ENCODE measurements at places on chromosomes 13 and 19. TPM values are rescaled to one million over a fixed set of nuclear protein-coding genes. Genes with fewer than 3 reads are reported as not detected.

NECTIN2 gene
- 103 TPM for total RNA-seq

VSIG10L gene
- total RNA-seq = 2.4 TPM

GADD45B gene
- 365 TPM for total RNA-seq

CD209 gene
- 63.5 TPM for total RNA-seq

FREM2 gene
- total RNA-seq = 0.61 TPM

MAP1S gene
- total RNA-seq = 71.1 TPM

ITGBL1 gene
- total RNA-seq = 5.1 TPM

DNA sequence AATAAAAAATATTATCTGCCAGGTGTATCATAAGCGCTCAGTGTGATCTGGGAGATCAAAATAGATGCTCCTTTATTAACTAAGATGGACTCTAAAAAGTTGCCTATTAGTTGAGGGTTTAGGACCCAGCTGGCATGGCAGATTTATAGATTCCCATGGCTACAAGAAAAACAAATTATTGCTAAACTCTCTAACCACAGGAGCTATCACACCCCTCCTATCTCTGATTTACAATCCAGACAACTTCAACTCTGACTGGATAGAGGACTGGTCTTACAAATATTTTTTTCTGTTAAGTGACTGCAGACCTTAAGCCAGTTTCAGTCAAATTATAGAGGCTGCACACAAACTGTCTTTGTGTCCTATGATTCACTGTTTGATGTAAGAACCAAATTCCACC lies 45.4 kb upstream of the MYCBP2 start:
- DNase-seq = no peak

DNA sequence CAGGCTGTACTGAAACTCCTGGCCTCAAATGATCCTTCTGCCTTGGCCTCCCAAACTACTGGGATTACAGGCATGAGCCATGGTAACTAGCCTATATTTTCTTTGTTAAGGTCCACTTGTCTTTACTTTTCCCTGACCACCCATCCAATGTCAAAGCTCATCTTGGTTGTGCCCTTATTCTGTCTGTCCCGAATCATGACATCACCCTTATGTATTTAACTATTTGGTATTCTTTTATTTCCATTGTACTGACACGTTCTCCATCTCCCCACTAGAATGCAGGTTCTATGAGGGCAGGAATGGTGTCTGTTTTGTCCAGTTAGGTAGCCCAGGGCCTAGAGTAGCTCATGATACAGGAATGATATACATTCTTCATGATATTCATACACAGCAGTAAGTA lies 104.8 kb downstream of the ZNF536 start:
- no peak for DNase-seq

GRCh38 chr19:43684326-43684725 lies 14.4 kb upstream of the PLAUR start:
- DNase-seq = no peak

GRCh38 chr13:39322836-39323585 lies 280.0 kb downstream of the LHFPL6 start:
- DNase-seq = no peak

DNA sequence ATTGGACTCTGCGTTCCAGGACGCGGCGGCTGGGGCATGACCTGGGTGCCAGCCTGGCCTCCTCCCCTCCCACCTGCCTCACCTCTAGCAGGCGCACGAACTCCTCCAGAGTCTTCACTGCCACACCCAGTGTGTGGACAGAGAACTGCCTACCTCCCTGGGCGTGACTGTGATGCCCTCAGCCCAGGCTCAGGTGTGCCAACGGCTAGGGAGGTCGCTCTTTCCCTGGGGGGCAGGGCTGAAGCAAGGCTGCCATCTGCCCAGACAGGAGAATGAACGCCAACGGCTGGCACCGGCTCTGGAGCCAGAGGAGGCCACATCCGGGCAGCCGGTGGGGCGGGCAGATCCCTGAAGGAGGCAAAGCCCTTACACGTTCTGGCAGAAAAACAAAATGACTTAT lies 11.3 kb downstream of the NANOS3 start:
- DNase-seq = no peak

- no peak for DNase-seq
These were observed 14.3 kb downstream of the ERICH4 start for GRCh38 chr19:41457241-41457640.

- DNase-seq = no peak
These were observed 2.5 kb downstream of the ATP5F1D start for GRCh38 chr19:1243768-1244692.

GRCh38 chr13:23433171-23434153 lies at the start of gene SACS:
TSS of gene SACS (minus strand) at chr13:23433702. CDS start at chr13:23411239, 22,463 bp downstream.
- peak; percentile 77 for DNase-seq

DNA sequence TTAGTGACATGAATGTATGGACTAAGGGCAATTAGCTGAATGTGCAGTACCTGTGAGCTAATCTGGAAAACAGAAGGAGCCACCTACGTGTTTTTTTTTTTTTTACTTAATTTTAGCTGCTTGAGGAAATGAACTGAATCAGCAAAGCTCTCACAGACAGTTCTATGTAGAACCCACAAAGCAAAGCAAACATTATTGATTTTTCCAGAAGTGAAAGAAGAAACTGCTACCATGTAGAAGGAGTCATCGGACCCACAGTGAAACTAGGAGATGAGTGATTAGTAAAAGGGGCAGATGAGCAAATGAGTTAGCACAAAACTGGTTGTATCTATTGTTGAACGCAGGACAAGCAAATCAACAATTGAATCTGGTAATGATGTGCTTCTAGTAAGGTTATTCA lies 94.1 kb upstream of the SLC7A1 start:
- DNase-seq = no peak

DNA sequence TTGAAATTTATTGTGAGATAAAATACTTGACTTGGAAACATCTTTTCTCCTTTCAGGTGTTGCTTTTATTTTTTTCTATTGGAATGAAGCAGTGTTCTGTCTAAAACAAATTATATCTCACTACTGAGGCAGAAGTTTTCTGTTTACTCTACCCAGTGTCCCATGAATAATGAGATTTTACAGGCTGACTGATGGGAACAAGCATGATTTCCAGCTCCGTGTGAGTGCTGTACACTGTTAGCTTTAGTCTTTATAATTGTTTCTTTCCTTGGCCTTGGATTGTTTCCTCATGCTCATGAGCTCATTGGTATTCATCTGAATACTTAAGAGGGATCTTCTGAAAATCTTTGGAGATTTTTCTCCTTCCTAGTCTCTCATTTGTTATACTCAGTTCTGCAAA lies 2049.5 kb upstream of the PRR20A start:
- no peak for DNase-seq

- no peak for DNase-seq
These were observed 69.8 kb downstream of the UQCRFS1 start for GRCh38 chr19:29143183-29143582.

- DNase-seq = no peak
These were observed 6.3 kb downstream of the PMIS2 start for GRCh38 chr19:35592226-35592625.

DNA sequence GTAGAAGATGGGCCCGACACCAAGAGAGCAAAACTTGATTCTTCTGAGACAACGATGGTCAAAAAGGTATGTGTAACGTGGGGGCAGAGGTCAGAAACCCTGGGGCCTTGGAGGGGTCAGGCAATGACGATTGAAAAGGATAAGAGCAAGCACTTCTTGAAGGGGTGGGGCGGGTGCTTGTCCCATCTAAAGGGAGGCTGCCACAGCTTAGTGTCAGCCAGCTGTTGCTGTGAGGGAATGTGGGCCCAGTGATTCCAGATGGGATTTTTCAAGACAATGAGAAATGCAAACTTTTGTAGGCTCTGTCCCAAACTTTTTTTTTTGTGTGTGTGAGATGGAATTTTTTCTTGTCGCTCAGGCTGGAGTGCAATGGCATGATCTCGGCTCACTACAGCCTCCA lies 24.5 kb downstream of the SAE1 start:
- DNase-seq = no peak

GRCh38 chr13:22517544-22517943 lies 663.2 kb upstream of the SGCG start:
- no peak for DNase-seq

- no peak for DNase-seq
These were observed 1422.4 kb upstream of the MIR17HG start for GRCh38 chr13:89925107-89925506.

DNA sequence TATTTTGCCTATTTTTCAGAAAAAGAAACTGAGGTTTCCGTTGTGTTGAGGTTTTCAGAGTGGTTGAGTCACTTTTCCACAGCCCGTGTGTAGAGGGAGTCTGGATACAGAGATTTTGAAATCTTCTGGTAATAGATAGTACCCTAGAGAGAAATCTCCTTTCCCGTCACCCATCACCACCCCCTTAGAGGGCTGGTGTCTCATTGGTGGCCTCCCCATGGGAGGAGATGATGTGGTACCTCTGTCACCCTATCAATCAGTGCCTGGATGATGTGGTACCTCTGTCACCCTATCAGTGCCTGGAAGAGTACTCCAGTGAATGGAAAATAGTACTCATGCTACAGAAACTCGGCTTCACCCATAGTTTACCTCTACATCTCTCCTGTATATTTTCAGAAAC lies 42.2 kb upstream of the SERP2 start:
- no peak for DNase-seq

DNA sequence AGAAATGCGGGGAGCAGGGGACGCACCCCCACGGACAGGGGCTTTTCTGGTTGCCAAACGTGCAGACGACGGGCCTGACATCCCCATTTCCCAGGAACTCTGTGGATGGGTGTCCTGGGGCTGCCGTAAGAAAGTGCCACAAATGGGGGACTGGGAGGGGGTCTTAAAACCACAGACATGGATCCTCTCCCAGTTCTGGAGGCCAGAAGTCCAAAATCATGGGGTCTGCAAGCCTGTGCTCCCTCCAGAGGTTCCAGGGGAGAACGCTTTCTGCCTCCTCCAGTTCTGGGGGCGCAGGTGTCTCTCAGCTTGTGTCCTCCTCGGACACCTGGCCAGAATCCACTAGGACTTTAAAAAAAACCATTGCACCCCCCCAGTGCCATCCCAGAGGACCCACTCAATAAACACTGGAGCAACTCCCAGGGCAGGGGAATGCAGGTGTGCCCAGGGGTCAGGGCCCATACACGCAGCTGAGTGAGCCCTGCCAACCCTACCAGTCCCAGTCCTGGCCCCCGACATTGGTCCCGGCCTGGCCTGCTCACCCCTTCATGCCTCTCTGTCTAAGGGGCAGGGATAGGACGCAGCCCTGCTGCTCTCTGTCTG lies 103.9 kb downstream of the GADD45B start:
- no peak for DNase-seq

DNA sequence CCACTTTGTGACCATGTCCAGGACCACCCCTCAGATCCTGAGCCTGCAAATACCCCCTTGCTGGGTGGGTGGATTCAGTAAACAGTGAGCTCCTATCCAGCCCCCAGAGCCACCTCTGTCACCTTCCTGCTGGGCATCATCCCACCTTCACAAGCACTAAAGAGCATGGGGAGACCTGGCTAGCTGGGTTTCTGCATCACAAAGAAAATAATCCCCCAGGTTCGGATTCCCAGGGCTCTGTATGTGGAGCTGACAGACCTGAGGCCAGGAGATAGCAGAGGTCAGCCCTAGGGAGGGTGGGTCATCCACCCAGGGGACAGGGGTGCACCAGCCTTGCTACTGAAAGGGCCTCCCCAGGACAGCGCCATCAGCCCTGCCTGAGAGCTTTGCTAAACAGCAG lies 7.7 kb upstream of the CEACAM7 start:
- DNase-seq = peak; percentile 69

DNA sequence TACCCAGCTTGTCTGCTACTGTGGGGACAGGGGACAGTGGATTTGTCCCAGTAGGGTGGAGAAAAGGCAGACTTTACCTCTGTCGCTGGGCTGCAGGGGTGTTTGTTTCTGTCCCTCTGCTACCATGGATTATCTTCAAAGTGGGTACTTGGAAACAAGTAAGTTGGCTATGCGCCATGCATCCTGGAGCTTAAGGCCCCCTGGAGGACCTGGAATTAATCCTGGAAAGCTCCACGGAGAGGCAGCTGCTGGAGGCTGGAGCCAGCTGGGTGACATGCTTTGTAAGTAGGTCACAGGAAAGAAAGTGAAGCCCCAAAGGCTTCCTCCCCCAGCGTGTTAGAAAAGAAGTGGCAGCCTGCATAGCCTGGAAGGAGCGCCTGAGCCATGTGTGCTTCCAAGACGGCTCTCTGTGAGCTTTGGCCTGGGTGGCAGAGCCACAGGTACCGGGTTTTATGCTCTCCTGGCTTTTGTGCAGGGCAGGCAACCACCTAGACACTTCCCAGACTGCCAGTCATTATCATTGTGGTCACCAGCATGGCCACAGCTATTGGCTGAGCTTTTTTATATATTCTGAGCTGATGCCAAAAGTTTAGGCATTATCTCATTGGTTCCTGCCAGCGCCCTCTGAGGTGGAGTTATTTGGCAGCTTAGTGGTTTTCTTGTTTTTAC lies 9.5 kb downstream of the B3GLCT start:
- DNase-seq = no peak
